Temporal lobe (tissue), 4 donors: ENCODE measurements at places on chromosomes 11 and 22. TPM values are rescaled to one million over a fixed set of nuclear protein-coding genes. Genes with fewer than 3 reads are reported as not detected.

The APOL5 gene
- not detected for total RNA-seq

The FIBP gene
- 109 TPM for total RNA-seq

The TRIM48 gene
- total RNA-seq = not detected

The OR2AT4 gene
- not detected for total RNA-seq

The MUC6 gene
- total RNA-seq = under 0.01 TPM

The PLAAT5 gene
- 1.5 TPM for total RNA-seq

The NUDT8 gene
- 2.2 TPM for total RNA-seq

The TRMT112 gene
- total RNA-seq = 50.9 TPM

The OR8A1 gene
- not detected for total RNA-seq

The APOA5 gene
- not detected for total RNA-seq

The MOGAT2 gene
- total RNA-seq = 0.25 TPM

The PRG3 gene
- not detected for total RNA-seq

The KRTAP5-7 gene
- total RNA-seq = not detected

The KCNJ11 gene
- 5.7 TPM for total RNA-seq

The VPREB1 gene
- not detected for total RNA-seq

The SYT8 gene
- total RNA-seq = not detected

The TUB gene
- total RNA-seq = 77.0 TPM

The SCGB1A1 gene
- not detected for total RNA-seq

The NOX4 gene
- 6.9 TPM for total RNA-seq

The TLCD5 gene
- total RNA-seq = 17.0 TPM

The SLC25A18 gene
- 5.4 TPM for total RNA-seq

The LGALS12 gene
- total RNA-seq = not detected

The DEUP1 gene
- total RNA-seq = 0.49 TPM

The FZD4 gene
- 17.9 TPM for total RNA-seq

The GRIK4 gene
- total RNA-seq = 4.4 TPM

The MEI1 gene
- not detected for total RNA-seq

The GAB4 gene
- not detected for total RNA-seq

The CD3D gene
- total RNA-seq = not detected

The ESAM gene
- total RNA-seq = 6.1 TPM

The STK33 gene
- 4.2 TPM for total RNA-seq

The OR6A2 gene
- 0.49 TPM for total RNA-seq

The RFPL3 gene
- not detected for total RNA-seq

The BTG4 gene
- not detected for total RNA-seq

The SORL1 gene
- total RNA-seq = 40.6 TPM

The HORMAD2 gene
- 0.25 TPM for total RNA-seq
